T-helper 2 cell treated with Interferon-gamma antibody and Interleukin-4, amounts not matched to agents 5 μg/mL and 100 μg/mL, for 36 hours (primary cell): ENCODE measurements at places on chromosomes 6 and 20.
A peak's percentile ranks its signal among the peaks of the same experiment; 100 is the strongest.

GRCh38 chr6:94501516-94501915, 1075.8 kb upstream of the MANEA start:
- DNase-seq: no peak

- DNase-seq: no peak
Observed at GRCh38 chr6:64926051-64926450, 781.0 kb downstream of the EYS start.

DNA sequence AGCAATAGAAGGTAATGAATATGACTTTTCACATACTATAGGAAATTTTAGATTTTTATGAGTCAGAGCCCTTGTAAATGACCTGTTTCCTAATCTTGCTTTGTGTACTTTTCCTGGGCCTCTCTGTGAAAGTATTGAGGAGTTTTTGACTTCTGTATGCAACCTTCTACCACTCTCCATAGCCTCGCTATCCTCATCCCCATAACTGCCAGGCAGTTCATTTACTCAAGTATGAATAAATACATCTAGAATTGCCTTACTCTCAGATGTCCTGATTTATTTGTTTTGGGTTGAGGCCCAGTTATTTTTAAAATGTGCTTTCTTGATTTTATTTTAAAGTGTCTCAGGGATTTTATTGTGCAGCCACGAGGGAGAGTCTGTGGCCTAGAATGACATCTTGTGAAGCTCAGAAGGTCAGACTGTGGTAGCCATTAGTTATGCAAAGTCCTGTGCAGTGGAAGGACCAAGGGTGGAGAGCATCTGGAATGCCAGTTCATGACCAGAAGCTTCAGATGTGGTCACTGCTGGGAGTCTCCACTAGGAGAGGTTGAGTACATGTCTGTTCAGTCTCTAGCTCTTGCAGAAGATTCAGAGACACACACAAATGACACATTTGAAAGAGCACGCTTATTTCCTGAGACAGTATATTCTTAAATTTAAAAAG, 346.2 kb upstream of the IMPG1 start:
- DNase-seq: no peak

DNA sequence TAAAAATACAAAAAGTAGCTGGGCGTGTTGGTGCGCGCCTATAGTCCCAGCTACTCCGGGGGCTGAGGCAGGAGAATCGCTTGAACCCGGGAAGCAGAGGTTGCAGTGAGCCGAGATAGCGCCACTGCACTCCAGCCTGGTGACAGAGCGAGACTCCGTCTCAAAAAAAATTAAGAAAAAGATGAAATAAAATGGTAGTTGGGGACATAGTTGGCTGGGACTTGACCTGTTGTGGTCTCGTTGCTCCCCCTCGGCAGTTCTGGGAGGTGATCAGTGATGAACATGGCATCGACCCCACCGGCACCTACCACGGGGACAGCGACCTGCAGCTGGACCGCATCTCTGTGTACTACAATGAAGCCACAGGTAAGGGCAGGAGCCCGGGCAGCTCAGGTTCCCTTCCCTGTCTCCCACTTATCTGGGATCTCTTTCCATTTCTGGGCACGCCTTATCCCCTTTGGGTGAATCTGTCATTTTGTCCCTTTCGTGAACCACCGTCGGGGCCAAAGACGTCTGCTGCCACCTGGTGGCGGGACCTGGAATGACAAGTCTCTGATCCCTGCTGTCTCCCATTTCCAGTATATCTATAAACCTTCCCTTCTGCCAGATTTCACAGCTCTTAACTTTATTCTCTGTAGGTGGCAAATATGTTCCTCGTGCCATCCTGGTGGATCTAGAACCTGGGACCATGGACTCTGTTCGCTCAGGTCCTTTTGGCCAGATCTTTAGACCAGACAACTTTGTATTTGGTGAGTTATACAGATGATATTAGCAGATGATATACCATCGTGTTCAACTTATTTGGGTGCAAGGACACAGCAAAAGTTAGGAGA, 2.3 kb downstream of the TUBB start:
- peak; percentile 77 for DNase-seq

DNA sequence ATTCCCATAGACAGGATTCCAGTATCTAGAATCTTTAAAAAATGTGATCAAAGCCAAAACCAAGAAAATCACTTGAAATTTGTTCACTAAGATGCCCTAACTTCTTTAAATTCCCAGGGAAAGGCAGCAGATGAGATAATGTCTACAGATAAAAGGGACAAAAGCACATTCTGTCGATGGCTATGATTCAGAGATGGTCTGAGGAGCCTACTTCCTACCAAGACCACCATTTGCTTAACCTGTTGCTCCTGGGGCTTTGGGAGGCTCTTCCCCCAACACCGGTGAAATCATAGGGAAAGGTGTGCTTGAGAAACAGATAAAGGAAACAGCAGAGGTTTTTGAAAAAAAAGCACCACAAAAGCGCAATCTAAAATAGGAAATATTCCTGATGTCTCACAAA, 118.3 kb upstream of the MAP7 start:
- DNase-seq: no peak

- DNase-seq: peak; percentile 6
Observed at GRCh38 chr6:99119109-99120031, 171.6 kb upstream of the FBXL4 start.

DNA sequence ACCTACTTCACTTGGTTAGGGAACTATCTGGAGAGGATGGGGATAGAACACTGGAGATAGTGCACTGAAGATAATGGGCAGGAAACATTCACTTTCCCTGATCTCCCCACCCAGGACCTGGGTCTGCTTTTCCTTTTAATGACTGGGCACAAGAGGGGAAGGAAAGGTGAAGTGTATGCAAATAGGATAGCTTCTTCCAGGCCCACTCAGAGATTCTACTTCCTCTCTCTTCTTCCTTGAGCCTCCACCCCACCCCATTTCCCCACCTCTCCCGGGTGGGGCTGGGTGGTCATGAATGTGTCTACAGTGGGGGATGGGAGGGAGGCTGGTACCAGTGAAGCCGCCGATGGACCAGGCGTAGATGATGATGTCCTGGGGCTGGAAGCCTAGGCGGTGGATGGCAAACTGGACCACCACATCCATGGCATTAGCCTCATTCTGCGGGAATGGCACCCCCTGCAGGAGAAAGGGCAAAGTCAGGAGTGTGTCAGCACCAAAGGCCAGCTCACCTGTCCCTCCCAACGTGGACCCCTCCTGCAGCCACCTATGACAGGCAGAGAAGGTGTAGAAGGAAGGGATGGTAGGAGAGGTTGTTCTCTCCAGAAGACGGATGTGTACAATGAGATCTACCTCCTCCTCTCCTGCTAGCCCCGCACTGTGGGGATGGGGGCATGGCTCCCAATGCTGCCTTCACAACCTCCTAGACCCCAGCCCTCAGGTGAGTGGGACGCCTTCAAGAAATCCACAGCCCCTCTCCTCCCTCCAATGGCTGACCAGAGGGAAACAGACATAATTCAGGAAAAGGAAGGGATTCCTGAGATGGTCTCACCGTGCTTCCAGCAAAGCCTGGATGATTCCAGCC, 8.6 kb upstream of the LY6G5C start:
- no peak for DNase-seq

GRCh38 chr20:51461306-51461705, 81.2 kb downstream of the NFATC2 start:
- DNase-seq: no peak

GRCh38 chr6:133240511-133241085, 559 bp upstream of the EYA4 start:
- no peak for DNase-seq

GRCh38 chr20:24465730-24466129, 3.7 kb upstream of the SYNDIG1 start:
- DNase-seq: no peak

DNA sequence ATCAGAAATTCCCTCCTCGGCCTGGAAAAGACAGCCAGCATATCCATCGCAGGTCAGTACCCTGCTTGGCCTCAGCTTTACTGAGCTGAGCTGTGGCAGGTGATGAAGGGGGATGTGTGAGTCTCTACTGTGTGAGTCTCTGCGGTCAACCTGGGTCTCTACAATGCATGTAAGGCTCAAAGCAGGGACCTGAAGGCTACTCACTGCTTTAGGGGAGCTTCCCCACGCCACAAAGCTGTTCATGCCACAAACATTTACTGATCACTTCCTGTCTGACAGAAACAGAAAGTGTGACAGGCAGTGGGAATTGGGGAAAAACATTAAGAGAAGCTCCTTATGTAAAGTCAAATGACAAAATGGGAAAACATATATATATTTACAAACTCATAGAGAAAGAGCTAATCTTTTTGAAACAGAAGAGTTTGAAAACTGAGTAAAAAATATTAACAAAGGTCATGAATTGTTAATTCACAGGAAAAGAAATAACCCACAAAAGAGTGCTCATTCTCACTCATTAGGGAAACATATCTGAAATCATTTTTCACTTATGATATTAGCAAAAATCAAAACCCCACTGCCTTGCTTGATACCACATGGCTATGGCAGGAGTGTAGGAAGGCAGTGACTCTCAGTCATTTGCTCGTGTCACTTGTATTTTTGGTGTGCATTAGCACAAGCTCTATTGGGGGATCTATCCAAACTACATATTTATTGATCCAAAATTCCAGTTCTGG, 5.8 kb downstream of the BTN3A3 start:
- DNase-seq: peak; percentile 27

- no peak for DNase-seq
Observed at GRCh38 chr6:144418959-144419545, 133.9 kb downstream of the UTRN start.

DNA sequence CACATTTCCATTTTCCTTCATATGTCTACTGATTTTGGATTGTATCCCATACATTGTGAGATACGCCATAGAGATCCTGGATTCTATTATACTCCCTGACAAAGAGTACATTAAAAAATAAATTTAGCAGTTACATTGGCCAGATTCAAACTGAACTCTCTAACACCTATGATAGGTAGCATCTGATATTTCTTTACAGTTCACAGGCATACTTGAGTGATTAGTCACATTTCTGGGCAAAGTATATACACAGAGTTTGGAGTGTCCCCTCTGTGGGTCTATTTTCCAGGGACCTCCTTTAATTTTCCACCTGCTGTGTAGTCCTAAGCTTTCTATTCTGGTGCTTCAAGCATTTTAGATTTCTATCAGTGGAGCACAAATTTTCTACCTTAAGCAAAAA, 96.4 kb downstream of the TBC1D32 start:
- no peak for DNase-seq

GRCh38 chr6:134846031-134846430, 103.9 kb downstream of the ALDH8A1 start:
- no peak for DNase-seq

- DNase-seq: no peak
Observed at GRCh38 chr6:166586424-166587156, at the start of gene RAMACL. Gene RAMACL (minus strand): TSS chr6:166586678. CDS start chr6:166586477, 201 bp downstream.

DNA sequence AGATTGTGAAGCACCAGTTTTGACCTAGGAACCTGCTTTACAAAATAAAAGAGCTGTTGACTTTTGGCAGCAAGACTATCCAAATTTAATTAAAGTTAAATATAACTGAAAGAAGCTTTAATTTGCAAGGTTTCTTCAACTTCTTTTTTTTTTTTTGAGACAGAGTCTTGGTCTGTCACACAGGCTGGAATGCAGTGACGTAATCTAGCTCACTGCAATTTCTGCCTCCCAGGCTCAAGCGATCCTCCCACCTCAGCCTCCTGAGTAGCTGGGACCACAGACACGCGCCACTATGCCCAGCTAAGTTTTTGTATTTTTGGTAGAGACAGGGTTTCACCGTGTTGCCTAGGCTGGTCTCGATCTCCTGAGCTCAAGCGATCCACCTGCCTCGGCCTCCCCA, 13.7 kb upstream of the CSE1L start:
- no peak for DNase-seq
